SIG-M5 (cell line): ENCODE measurements at places on chromosomes 13 and 19.

DNA sequence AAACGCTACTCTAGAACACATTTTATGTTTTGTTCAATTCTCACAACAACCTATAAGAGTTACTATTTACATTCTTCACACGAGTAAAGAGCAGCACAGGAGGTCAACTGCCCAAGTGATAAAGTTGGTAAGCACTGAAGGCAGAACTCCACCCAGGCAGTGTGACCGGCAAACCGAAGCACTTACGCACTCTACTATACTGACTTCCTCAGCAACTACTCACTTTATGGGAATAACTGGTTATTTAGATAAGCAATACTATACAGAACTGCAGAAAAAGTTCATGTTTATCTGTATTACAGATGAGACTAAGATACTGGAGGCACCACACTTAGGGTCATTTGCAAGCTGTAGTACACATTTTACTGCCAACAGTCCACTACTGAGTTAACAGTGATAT lies 28.8 kb downstream of the FOXO1 start:
- DNase-seq: no peak

- DNase-seq: no peak
Observed at GRCh38 chr13:95585867-95586266, 33.3 kb downstream of the CLDN10 start.

DNA sequence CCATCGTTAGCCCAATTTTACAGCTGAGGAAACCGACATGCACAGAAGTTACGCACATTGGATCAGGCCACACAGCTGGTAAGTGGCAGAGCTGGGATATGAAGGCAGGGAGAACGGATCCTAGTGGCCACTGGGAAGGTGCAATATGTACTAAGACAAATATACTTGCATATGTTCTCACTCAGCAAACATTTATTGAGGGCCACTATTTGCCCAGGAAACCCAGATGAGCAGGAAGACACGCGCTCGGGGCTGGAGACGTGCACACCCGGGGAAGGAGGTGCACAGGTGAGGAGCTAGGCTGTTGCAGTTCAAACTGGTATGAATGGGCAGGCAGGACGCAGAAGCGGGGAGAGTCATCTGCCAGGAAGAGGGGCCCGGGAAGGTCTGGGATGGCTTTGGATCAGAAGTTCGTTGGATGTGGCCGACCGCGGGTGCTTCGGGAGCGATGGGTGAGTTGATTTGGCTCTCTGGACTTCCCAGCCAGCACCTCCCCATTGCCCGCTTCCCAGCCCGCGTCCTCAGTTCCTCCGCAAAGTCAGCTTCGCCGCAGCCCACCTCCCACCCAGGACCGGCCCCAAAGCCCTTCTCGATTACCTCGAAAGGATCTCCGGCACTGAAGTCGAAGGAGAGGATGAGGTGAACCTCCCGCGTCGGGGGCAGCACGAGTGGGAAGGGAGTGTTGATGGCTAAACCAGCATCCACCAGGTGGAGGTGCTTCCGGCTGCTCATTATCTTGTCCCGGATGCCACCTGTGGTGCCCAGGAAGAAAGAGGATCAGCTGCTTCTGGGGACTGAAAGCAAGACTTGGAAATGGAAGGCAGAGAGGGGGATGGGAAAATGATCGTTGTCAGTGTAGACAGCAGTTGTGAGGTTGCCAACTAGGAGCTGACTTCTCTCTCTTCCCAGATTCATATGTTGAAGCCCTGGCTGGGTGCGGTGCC lies 17.8 kb upstream of the CABP5 start:
- no peak for DNase-seq

DNA sequence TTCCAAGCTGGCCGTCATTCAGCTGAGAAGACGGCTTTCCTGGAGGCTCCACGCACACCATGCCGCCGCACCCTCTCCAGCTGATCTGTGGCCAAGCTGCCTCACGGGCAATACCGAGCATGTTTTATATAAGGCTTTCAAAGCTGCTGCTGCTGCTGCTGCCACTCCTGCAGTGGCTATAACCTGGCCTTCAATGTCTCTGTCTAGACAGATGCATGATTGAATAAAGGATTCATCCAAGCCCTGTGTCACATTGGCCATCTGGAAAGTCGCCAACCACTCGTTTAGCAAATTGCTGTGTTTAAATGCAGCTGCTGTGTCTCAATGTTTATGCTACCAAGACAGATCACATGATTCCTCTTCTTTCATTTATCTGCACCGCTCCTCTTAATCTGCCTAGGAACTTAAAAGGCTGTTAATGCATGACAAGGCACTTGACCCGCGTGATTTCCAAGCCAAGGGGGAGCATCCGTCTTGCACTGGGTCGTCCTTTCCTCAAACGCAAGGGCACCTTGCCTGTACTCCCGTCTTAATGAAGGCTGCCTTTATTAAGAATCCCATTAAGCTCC lies 114.3 kb downstream of the TEX26 start:
- DNase-seq: no peak

DNA sequence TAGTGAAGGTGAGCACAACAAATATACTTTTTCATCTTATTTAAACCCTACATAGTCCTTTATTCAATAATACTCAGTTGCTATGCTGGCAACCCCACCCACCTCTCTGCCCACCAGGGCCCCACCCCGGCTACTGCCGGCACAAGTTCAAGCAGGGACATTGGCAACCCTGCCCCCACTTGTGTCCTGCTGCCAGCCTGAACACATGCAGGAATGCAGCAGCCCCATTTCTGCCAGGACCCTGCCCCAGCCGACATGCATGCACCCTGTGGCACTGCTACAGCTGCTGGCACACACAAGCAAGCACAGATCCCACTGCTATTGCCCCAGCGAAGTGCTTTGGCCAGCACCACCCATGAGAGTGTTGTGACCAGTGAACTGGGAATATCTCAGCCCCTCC lies 289.8 kb downstream of the COG6 start:
- DNase-seq: no peak

GRCh38 chr13:49348751-49349150 lies 95.1 kb downstream of the CAB39L start:
- DNase-seq: no peak

GRCh38 chr13:48507021-48507420 lies 25.9 kb downstream of the RCBTB2 start:
- no peak for DNase-seq

DNA sequence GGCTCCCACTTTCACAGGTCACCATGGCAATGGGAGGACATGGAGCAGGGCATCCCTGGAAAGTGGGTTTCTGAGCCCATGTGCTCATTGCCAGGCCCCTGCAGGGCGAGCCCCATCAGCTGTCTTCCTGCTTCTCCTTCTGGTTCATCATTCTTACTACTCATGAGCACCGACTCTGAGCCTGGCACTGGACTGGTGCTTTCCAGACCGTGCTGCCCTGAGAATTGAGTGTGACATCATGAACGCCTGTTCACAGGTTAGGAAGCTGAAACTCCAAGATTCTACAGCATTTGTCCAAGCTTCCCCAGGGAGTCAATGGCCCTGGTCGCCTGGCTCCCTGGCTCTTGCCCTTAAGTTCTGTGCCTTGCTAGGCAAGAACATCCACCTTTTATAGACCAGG lies 210.4 kb upstream of the ZNF536 start:
- DNase-seq: no peak
